ENCODE measurements at places on chromosomes 5 and 9.

GRCh38 chr9:79575547-79575946 lies 3.8 kb downstream of the TLE4 start:
- DNase-seq, result no peak

- no peak for DNase-seq
Measured at GRCh38 chr5:6365142-6365976, 13.0 kb downstream of the MED10 start.

- DNase-seq, result no peak
Measured at GRCh38 chr5:3456121-3456681, 139.4 kb upstream of the IRX1 start.

GRCh38 chr5:170630226-170630625 lies 126.4 kb downstream of the KCNIP1 start:
- DNase-seq, result no peak

GRCh38 chr5:10572451-10572850 lies 8.6 kb downstream of the ANKRD33B start:
- DNase-seq, result no peak

DNA sequence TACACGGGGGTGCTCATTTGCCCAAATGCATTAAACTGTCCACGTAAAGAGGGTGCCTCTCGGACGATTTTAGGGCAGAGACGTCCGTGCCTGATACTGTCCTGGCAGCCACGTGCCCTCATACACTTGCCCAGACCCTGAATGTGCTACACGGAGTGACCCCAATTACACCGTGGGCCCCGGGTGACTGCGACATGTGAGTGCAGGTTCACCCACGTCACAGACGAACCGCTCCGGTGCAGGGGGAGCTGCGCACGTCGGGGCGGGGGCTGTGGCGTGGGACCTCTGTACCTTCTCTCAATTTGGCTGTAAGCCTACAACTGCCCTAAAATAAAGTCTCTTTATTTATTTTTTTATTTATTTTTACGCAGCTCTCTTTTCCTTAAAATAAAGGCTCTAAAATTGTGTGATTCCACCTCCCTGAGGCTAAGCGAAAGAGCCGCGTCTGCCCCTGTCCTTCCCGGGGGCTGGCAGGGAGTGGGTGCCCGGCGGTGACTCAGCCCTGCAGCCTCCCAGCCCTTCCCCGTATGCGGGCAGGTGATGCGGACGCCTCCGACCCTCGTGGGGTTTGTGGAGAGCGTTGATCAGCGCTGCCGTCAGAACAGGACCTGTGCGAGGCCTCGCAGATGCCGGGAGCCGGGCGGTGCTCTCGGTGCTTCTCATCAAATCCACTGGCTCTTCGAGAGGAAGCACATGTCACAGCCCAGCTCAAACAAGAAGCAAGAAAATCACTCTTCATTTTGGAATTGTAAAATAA lies 9.2 kb upstream of the EGFL7 start:
- DNase-seq, result no peak

- DNase-seq, result no peak
Measured at GRCh38 chr5:8788246-8788645, 757.6 kb downstream of the SEMA5A start.

DNA sequence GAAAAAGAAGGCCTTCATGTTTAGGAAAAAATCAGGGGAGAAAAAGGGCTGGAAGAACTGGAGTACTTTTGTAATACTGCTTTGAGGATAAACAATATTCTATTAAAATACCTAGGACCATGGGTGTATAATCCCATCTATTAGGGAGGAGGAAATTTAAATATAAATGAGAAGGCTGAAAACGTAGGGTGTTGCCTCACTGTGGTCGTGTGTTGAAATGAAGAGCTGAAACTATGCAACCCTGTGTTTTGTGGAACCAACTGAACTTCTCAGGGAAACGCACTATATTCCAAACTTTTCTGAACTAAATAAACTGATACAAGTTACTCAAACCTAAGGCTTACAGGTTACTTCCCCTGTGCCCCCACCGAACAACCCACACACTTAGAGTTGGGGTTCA lies 4.5 kb upstream of the CNTLN start:
- no peak for DNase-seq

GRCh38 chr9:22508790-22509189 lies 62.2 kb downstream of the DMRTA1 start:
- no peak for DNase-seq

DNA sequence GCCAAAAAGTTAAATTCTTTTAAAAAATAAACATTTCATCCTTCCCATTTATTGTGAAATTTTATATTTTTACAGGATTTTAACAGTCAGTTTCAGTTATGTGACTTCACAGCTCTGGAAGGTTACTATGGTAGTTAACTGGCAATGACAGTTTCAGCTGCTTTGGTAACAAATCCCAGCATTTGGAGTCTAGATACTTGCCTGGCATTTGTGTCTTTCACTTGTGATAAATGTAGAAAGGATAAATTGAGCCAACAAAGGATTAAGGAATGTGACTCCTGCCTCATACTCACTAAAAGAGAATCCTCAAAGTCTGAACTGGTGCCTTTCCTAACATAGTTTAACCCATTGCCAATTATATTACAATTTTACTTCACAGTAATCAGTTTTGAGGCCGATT lies 315.5 kb downstream of the FER start:
- no peak for DNase-seq

GRCh38 chr9:130945173-130945572 lies 6.1 kb upstream of the FIBCD1 start:
- DNase-seq, result no peak

GRCh38 chr5:3281366-3281765 lies 314.3 kb upstream of the IRX1 start:
- DNase-seq, result no peak

- no peak for DNase-seq
Measured at GRCh38 chr9:6545017-6545691, 100.4 kb downstream of the GLDC start.

- DNase-seq, result no peak
Measured at GRCh38 chr9:134288746-134289145, 37.5 kb upstream of the RXRA start.

- DNase-seq, result no peak
Measured at GRCh38 chr5:18607570-18607969, 973.3 kb downstream of the TAF11L14 start.

DNA sequence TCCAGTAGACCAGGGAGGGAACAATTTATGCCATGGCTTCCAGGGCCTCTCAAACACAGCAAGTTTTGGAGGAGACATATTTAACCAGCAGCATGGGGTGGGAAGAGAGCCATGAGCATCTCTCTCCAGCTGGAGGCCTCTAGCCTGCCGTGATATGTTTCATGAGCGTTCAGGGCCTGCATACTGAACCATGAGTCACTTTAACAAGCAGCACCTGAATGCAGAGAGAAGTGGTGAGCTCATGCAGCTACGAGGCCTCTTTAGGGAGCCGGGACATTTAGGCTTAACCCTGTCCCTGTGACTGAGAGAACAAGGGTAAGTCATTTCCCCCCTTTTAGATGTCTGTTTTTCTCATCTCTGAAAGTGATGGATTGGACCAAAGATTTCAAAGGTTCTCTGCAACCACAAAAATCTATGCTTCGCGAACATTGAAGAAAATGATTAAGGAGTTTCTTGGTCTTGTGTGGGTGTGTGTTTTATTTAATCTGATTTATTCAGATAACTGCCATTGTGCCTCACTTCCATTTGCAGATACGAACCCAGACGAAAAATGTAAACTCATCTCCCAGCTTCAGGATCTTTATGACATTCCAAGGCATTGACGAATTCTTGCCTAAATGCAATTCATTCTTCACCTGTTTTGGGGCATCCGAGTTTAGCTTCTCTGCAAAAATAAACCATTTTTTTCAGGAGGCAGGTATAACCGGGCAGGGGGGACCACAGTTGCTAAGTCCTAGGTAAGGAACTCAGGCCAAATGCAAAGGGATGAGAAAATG lies 157.0 kb downstream of the GABBR2 start:
- DNase-seq, result no peak

DNA sequence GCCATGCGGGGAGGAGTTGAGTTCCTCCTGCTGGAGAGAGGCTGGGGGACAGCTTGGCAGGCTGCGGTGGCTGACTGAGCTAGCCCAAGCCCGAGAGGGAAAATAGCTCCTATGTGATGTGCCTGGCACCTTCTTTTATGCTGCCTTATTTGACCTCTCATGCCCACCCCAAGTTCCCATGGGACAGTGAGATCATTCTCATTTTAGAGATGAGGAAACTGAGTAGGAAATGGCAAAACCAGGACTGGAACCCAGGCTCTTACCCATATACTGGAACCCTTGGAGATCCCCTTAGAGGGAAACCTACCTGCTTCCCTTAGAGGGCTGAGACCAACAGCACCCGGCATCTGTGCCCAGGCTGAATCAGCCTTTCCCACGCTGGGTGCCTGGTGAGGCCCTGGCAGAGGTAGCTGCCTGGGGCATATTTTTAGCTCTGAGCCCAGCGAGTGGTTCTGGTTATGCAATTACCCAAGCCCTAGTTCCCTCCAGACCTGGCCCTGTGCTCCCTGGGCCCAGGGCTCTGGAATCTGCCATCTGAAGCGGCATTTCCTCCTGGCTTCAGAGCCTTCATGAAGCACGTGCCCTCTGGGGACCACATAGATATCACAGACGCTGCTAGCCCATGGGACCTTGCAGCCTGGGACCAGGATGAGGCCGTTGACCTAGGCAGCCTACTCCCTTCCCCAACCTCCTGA lies 23.6 kb downstream of the COL27A1 start:
- no peak for DNase-seq

GRCh38 chr5:82277987-82278710 lies at the start of gene RPS23:
Gene RPS23 (minus strand): TSS chr5:82278354. CDS start chr5:82278323, 31 bp downstream.
- peak; percentile 78 for DNase-seq

DNA sequence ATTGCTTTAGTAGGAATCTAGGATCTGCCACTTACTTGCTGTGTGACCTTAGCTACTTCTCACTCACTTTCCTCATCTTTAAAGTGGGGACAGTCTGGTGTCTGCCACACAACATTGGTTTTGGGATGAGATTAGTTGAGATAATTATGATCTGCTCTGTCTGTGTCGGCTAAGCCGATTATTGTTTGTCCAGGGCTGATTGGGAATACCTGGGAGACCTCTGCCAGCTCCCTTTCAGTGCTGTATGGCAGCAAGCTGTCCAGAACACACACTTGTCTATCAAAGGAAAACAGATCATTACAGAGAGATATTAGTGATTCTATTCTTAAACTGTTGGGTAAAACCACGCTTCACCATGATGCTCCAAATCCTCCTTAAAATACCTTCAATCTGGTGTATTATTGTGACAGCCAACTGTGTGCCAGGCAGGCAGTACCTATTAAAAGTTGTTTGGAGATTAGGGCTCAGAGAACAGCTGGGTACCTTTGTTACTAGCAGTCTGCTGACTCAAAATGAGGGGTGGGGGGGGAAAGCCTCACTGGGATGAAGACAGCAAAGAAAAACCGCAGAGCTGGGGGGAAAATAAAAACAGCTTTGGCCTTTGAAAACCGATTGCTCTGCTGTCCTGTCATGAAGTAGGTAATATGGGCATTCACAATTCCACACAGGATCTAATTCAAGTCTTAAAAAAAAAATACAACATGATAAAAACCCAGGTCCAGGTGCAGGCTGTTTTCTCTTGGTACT lies 458.4 kb upstream of the C9orf72 start:
- DNase-seq, result no peak

- no peak for DNase-seq
Measured at GRCh38 chr9:112856843-112857242, 33.8 kb downstream of the SLC46A2 start.
